Iris pigment epithelial cell (primary cell): ENCODE measurements at places on chromosomes 3 and 15.

GRCh38 chr3:117483839-117484238 is 774.3 kb downstream of the TUSC7 start:
- DNase-seq: no peak

DNA sequence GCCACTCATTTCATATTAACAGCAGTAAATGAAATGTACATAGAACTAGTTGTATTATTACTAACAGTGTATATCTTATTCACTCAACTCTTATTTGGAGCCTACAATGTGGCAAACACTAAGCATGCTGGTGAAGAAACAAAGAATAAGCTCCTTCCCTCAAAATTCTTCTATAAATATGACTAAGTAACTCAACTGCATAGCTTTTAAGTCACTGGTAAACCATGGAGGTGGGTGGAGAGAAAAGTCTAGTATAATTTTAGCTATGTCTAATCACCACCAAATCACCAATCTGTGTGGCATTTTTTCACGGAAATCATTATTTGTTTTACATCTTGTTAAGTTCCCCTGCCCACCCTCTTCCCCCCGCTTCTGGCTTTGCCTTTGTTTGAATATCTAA is 17.5 kb downstream of the COPS2 start:
- DNase-seq: peak; percentile 55

DNA sequence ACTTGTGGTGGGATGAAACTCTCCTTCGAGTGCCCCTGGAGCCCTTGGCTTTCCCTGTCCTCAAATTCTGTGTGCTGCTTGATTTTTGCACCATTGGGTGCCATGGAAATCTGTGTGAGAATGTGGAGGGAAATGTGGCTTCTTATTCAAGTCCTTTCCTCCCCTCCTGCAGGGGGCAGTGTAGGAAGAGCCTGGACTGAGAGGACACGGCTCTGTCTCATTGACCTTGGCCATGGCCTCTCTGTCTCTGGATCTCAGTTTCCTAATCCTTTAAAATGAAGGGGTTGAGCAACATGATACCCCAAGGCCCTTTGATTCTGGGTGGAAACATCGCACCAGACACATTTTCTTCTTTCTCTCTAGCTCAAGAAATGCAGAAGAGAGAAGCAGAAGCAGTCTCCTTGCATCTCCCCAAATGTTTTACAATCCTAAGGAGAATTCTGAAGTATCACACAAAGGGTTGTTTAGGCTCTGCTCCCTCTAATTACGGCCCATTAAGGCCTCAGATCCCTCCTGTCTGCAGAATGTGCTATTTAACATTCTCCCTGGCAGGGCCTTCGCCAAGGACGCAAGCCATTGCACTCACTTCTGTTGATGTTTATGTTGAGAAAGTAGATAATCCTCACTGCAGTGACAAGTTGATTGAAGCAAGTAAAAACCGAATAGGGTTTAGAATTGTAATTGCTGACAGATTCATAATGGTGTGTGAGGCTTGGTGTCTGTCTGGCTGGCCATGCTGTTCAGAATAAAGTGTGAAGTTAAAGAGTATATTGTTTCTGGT is 169.1 kb downstream of the TPRG1 start:
- DNase-seq: no peak

DNA sequence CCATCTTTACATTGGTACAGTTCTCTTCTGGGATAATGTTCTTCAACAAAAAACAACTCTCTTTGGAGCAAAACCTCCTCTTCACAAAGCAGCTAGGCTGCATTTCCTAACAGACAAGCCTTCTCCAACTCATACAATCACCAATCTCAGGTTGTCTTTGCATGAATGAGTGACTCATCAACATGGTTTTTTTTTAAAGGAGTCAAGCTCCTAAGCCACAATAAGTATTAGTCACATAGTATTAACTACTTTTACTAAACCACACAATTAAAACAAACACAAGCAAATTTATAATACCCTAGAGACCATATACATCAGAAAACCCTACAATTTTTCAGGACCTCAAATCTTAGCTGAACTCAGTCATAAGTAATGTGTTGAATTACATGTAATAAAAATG is 137.4 kb downstream of the TBC1D5 start:
- DNase-seq: peak; percentile 88

- no peak for DNase-seq
Measured at GRCh38 chr3:152345233-152345632, 76.5 kb downstream of the MBNL1 start.

DNA sequence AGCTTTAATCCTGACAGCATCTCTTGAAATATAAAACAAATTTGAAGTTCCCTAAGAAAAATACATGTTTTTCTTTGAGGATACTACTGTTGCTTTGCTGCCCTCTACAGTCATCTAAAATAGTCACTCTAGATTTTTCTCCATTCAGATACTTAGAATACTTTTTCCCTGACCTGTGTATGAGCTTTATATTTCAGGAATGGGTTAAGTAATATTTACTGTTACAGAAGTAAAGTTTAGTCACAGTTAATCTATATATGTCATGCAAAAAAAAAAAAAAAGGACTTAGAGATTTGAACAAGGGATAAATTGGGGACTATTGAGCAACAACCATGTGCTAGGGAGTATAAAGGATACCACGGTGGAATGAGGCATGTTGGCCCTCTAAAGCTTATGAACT is 8.8 kb downstream of the NECTIN3 start:
- DNase-seq: peak; percentile 76

DNA sequence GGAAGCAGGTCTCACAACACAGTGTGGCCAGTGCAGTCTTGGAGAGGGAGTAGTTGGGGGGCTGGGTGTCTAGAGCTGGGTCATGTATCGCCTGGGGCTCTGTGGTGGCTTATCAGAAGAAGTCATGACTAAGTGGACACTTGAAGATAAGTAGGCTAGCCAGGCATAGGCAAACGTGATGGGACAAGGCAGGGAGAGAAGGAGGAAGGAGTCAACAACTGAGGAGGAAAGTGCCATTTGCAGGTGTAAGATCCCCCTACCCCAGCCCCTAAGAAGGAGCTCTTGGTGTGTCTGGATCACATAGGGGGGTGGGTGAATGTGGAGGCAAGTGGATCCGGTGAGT is 352.3 kb downstream of the LRTM1 start:
- DNase-seq: no peak

DNA sequence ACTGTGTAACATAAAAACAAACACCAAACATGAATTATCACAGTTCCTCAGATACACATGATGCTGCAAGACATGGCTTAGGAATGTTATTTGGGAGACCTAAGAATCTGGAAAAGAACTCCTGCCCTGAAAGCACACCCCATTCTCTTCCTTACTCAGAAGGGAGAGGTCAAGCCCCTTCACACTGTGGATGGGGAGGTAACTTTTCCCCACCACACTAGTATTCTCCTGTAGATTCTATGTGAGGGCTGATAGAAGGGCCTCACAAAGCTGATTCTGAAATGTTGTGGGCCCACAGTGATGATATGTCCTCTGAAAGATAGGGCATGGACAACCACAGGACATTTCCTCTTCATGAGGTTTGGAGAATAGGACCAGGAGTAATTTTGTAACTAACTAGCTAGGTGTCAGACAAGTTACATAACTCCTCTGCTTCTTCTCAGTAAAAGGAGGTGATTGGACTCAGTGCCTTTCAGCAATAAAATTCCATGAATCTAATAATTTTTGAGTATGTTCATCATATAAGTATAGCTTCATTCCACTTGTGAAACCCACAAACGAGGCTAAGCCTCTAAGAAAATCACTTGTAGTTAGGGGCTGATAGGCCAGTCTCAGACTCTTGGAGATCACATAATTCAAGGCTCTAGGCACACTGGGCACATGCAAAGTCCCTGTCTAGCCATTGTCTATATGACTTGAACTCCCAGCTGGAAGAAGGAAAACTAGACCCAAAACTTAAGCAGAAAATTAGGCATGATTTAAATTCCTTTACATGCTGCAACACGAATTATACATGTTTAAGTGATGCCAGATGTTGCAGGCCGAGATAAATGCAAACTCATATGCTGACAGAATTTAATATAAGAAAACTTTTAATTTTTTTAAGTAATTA is 7.5 kb downstream of the PTX3 start:
- peak; percentile 31 for DNase-seq

GRCh38 chr15:37695719-37696118 is 238.7 kb upstream of the TMCO5A start:
- peak; percentile 45 for DNase-seq

DNA sequence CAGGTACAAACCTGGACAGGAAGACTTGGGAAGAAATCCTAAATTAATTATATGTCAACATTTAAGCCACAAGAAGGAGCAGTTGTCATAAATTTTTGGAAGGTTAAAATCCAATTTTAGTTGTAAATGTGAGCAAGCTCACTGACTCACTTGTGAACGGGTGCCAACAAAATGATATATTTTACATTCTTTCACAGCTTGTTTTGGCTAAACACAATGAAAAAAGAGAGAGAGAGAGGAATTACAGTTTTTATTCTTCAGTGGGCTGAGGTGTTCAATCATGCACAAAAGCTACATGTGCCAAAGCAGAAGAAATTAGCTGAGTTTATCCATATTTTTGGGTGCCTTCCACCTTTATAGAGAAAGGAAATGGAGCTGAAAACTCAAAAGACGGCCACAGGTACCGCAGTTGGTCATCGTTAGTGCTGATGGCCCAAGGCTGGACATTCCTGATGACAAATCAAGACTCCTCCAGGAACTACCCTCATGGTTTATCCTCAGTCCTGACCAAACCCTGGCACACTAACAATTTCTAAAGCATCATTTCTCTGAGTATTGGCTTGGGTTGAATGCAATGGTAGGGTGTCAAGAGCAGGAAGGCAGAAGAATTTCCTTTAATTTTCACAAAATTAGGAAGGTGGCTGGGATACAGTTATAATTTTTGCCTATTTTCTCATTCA is 37.6 kb upstream of the WNT5A start:
- DNase-seq: peak; percentile 76

GRCh38 chr3:67463656-67464055 is 190.8 kb downstream of the SUCLG2 start:
- DNase-seq: no peak

DNA sequence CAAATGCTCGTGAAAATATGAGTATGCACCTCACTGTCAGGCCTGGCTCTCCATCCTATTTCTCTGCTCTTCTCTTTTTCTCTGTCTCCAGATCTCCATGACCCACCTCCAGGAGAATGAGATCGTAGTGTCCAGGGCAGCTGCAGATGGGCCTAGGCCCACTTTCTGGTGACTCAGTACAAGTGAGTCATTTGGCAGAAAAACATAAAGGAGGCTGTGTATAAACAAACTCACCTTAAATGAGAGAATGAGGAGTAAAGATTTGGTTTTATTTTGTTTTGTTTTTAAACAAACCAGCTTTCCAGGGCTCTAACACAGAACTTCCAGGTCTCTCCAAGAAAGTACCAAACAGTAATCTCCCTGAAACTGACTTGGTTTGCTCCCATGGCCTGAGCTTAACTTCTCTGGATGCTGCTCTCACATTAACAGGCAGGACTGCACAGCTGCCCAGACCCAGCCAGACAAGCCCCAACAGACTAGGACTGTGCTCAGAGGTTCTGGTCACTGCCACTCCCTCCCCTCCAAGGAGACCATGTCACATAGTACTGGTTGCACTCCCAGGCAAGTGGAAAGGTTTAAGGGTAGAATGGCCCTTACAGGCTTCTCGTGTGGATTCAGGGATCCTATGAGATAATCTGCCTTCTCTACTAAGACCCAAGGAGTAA is 1.5 kb upstream of the HEG1 start:
- DNase-seq: peak; percentile 91

DNA sequence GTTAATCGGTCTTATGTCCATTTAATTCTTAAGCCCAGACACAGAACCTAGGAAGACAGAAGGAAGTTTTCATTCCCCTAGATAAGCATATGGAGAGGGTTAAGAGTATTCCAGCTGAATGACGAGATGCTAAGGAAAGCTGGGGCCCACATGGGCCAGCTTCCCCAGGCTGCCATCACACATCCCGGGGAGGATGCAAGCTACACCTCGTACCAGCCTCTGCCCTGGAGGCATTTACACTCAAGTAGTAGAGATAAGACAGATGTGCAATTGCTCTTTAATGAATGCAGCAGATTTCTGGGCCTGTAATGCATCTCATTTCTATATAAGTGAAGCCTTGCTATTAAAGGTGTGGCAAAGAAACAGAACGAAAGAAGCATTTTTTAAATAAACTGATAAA is 144.5 kb downstream of the MEX3B start:
- DNase-seq: no peak

GRCh38 chr15:63678393-63678792 is 81.2 kb downstream of the FBXL22 start:
- no peak for DNase-seq

GRCh38 chr15:78906316-78906620 is 33.6 kb downstream of the MORF4L1 start:
- peak; percentile 83 for DNase-seq

GRCh38 chr3:61648481-61648880 is 87.1 kb downstream of the PTPRG start:
- DNase-seq: no peak

DNA sequence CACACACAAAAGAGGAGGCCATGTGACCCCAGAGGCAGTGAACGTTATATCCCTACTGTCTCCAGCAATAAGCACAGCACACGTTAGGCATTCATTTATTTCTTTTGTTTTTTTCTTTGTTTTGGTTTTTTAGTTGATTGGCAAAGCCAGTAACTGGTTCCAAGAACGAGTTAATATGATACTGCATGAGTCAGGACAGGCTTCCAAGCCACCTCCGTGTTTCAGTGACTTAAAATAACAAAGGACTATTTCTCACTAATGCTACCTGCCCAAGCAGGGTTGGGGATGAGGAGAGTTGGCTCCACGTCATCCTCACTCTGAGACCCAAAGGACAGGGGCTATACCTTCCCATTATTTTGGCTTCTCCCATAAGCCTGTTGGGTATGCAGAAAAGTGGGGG is 130.5 kb downstream of the ST8SIA2 start:
- no peak for DNase-seq

- no peak for DNase-seq
Measured at GRCh38 chr3:179116816-179117215, 31.3 kb upstream of the PIK3CA start.

GRCh38 chr15:34818526-34818925 is 23.2 kb upstream of the ACTC1 start:
- peak; percentile 40 for DNase-seq

DNA sequence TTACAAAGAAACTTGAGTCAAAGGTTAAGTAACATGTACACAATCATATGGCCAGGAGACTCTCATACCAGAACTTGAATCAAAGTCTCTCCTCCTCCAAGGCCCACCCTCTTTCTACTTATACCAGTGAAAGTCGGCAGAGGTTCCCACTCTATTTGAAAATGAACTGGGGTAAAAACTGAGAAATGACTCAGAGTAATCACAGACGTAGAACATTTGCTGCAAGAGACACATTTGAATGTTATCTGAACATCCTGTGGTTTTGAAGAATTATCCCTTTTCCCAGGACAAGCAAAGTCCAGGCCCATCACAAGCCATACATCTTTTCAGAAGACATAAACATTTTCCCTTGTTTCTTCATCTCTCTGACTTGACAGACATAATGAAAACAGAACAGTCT is 55.8 kb downstream of the SHOX2 start:
- peak; percentile 20 for DNase-seq

DNA sequence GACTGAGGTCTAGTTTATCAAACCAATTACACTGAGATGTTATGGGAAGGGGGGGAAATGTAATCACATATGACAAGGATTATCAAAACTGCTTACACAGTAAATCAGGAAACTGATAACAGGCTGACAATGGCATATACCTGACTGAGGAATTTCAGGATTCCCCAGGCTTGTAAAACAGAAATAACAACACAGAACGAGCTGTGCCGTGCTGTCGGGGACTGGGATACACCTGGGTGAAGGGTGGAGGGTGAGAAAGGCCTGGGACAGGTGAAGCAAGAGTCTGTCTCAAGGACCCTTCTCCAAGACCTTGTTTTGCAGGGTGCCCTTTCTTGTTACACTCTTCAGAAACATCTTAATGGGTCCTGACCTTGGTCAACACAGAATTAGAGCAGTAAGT is 29.4 kb downstream of the RORA start:
- DNase-seq: no peak

GRCh38 chr3:170496026-170496867 is 77.6 kb downstream of the CLDN11 start:
- no peak for DNase-seq
